ENCODE measurements at places on chromosomes 3 and 15.

GRCh38 chr3:14152963-14153355 lies 25.4 kb downstream of the XPC start:
- DNase-seq: no peak

DNA sequence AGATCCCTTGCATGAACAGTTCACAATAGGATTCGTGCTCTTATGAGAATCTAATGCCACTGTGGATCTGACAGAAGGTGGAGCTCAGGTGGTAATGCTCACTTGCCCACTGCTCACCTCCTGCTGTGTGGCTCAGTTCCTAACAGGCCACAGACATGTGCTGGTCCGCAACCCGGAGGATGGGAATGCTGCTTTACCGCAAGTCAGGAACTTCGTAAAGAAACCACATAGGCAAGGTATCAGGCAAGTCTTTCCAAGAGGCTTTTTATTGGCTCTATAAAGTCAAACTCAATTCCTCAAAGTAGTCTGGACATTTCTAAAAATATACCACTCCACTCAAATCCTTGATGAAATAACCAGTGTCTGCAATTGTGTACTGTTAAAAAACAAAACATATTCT lies 56.1 kb downstream of the OSTN start:
- no peak for DNase-seq

GRCh38 chr3:71536376-71536965 lies 47.1 kb downstream of the FOXP1 start:
- DNase-seq: no peak

DNA sequence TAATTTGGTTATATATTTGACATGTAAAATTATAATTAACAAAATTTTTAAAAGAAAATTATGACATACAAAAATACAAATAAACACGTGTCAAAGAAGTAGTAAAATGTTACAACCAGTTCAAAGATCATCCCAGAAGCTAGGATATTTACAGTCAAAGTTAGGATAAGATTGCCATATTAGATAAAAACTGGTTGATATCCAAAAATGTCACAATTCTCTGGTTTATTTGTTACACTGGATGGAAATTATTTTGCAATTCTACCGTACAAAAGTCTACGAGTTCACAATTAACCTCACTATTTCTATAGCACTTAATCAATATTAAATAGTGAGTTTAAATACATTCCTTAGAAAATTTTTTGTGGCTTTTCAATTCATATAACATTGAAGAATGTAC lies 673.8 kb downstream of the GBE1 start:
- DNase-seq: no peak

- no peak for DNase-seq
Measured at GRCh38 chr3:14933820-14934425, 13.5 kb upstream of the NR2C2 start.

DNA sequence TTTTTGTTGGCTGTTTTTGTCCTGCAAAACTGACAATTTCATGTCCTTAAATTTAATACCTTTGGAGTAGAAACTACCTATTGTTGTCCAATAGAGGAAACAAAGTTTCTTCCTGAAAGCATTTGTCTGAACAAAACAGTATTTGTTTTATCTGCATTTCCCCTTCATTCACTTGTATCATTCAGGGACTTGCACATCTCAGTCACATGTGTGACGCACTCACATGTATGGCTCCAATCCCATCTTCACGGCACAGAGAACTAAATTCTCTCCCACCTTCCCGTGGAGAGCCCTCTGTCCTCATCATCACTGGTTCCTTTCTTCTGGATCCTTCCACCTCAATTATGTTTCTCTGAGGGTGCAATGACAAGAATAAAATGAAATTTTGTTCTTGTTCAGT lies 49.5 kb upstream of the GOLGA8J start:
- DNase-seq: no peak

DNA sequence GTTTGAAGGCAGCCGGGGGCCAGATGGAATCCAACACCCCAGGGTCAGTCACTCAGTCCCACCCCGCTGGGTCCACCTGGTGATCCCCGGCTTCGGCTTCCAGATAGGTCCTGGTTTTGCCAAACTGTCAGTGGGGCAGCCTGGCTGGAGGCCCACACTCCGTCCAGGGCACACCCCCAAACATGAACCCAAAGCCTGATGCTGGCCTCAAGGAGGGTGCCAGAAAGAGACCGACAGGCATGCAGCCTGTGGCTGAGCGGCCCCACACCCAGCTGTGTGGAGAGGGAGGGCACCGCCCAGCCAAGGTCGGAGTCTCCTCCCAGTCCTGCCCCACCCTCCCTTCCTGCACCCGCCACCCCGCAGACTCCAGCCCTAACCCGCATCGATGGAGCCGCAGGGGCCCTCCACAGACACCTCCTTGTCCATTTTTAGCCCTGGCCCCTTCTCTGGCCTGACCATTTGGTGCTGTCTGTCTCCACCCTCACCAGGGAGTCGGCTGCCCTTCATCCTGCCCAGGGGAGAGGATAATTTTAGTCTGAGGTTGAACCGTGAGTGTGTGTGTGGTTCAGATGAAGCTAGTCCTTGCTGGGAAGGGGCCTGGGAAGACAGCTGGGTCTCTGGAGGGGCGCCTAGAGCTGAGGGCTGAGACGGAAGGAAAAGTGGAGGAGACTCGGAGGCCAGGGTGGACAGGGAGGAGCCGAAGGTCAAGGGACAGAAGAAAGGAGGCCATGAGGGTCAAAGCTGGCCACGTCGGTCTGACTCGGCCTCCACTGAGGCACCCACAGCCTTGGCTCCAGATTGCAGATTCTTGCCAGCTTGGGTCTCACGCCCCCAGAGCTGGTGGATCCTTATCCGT lies 23.1 kb downstream of the TNK2 start:
- DNase-seq: no peak

GRCh38 chr3:42498034-42498433 lies 4.4 kb upstream of the VIPR1 start:
- no peak for DNase-seq

DNA sequence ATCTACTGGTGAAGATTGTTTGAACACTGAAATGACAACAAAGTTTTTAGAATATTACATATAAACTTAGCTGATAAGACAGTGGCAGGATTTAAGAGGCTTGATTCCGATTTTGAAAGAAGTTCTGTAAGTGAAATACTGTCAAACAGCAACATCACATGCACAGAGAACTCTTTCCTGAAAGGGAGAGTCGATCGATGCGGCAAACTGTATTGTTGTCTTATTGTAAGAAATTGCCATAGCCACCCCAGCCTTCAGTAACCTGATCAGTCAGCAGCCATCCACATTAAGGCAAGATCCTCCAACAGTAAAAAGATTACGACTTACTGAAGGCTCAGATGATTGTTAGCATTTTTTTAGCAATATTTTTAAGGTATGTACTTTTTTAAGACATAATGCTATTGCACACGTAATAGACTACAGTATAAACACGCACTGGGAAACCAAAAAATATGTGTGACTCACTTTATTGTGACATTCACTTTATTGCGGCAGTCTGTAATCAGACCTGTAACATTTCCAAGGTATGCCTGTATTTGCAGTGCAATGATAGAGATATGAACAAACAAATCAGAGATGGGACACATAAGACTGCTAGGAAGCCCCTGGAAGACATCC lies 225.6 kb upstream of the UBE2E1 start:
- no peak for DNase-seq

GRCh38 chr3:173992416-173992815 lies 594.9 kb downstream of the NLGN1 start:
- no peak for DNase-seq

DNA sequence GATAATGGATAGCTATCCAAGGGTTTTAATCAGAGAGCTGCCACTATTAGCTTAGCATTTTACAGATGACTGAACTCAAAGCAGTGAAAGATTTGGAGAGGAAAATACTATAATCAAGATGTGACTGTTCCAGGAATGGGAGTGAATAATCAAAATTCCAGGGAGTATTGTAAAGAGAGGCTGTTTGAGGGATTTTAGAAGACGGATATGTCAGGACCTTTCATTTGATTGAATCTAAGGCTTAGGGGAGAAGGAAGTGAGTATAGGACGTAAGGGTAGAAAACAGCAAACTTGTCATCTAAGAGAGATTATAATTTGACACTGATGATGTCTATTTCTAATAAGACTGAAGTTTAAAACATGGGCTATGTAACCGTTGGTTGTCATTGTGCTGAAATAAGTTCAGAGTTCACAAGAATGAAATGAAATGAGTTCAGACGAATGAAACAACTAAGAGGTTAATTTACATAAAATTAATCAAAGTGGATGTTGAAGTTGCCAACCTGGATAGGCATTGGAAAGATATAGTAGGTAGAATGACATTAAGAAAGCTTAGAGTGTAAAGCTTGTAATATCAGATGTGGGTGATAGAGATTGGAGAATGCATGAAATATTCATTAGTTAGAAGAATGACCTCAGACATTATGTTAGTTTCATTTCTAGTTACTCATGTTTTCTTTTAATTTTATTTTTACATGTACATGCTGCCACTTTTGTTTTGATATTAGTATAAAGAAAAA lies 842.8 kb downstream of the SI start:
- DNase-seq: no peak

DNA sequence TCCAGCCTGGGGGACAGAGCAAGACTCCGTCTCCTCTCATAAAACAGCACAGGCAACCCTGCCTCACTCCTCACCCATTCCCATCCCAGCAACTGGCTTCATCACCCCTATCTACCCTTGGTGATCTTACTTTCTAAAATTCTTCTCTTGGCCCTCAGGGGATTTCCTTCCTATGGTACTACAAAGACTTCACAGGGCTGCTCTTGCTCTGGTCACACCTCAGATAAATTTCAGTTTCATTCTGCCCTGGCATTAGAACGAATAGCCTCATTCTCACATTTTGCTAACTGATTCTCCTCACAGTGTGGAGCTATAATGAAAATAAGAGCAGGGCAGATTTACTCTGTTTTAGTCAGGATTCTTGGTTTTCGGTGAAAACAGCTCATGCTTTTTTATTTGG lies 22.1 kb upstream of the CRBN start:
- DNase-seq: no peak

DNA sequence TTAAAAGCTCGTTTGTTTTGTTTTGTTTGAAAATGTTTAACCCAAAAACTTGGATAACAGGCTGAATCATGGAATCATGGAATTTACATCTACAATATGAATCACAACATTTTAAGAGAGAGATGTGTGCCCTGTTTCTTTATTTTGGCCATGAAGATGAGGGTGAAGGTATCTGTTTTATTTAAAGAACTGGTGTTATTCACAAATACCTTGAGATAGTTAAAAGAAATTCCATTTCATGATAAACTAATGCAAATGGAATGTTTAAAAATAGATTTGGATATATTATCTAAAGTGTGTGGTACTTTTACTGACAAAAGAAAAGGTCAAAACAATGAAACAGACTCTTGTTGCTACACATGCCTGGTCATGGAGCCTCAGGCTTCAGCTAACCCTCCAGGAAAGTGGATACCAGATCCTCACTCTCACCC lies 486.0 kb upstream of the CFAP20DC start:
- no peak for DNase-seq

DNA sequence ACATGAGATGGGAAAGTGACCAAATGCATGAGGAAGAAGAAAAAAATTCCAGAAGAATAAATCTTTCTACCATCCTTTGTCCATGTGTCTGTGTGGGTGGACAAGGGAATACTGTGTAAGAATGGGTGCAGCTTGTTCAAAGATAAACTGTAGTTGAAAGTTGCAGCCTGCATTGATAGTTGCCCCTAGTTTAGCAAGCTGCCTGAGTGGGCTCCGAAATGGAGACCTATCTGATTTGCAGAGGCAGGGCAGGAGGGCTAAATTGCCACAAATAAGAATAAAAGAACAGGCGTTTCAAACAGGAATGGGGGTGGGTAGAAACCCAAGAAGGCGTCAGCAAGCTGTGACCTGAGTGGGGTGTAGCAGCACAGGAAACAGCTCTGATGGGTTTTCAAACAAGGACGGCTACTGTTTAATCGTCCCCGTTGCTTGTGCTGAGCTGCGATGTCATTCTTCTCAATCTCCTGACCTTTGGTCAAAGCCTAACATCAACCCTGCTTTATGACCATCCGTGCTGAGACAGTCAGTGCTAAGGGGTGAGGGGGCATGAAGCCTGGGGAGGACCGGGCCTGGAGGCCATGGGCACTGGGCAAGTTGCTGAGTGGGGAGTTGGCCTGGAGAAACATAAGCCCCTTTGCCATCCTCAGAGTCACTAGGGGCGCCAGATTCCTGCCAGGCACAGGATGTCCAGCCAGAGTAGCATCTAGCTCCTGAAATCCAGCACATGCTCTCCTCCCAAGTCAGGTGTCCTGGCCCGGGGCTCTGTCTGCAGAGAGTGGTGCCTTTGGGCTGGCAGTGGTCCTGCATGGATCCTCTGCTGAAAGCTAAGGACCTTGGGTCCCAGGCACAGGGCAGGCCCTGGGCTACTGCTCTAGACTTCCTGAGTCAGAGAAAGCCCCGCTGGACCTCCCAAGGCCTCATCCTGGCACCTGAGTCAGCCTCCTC lies 19.2 kb upstream of the C15orf39 start:
- no peak for DNase-seq

Measured in stimulated activated CD4-positive, alpha-beta T cell treated with anti-CD3 and anti-CD28 coated beads, TNF-alpha, amount 100 ng/mL, for 48 hours (primary cell).